ENCODE measurements at places on chromosomes 6 and 20. TPM values are rescaled to one million over a fixed set of nuclear protein-coding genes. Genes with fewer than 3 reads are reported as not detected.

DNA sequence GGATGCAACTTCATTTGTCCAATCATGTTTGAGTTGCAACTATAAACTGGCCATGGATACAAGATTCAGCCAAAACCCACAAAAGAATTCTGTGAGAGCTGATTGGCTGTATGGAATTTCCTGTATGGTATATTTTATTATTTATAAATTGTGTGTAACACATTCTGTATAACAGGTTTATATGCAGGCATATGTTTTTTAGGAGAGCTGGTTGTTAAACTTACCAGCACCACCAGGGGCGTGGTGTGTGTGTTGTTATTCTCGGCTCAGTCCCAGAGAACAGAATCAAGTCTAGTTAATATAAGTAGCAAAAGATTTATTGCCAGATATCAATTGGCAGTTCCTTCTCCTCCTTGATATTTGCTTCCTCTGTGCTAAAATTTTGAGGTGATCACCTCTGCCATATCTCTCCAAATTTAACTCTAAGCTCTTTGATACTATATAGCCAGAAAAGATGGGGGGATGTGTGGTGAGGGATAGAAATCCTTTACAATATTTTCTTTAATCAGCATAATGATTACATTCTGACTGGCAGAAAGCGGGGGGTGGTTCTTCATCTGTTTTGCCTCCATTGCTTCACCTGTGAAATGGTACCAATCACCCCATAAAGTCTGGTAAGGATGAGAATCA is 22.9 kb downstream of the CNBD2 start:
- no peaks in the 10 kb centered on the region for H3K36me3 ChIP-seq
- no peak overlapping the region for H3K4me3 ChIP-seq
- no peaks in the 10 kb centered on the region for H3K4me1 ChIP-seq
- H3K27ac ChIP-seq, result no peak overlapping the region
- H3K27me3 ChIP-seq, result no peaks in the 10 kb centered on the region
- DNase-seq, result no peak

The MDFI gene
- total RNA-seq, result 26.7 TPM

DNA sequence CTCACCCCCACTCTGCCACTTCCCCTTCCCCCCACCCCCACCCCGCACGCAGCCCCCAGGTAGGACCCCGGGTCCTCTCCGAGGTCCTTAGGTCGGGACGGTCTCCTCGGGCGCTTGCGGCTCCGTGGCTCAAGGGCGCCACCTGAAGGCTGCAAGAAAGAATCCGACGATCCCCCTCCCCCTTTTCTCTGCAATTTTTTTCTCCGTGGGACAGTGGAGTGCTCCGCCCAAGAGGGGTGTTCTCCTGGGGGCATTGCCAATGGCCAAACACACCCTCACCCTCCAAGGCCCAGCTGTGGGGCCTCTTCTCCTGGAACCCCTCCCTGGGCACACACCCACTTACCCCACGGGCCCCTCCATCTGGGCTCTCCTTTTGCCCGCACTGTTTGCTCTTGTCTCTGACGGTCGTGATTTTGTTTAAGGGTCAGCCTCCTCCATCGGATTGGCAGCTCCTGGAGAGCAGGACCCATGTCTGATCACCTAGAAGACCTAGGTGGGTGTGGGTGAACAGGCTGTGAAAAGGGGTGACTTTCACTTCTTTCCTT is 1.1 kb upstream of the TMEM74B start:
- H3K4me3 ChIP-seq, result peak overlapping the region; percentile 45
- H3K27me3 ChIP-seq, result peaks cover 28% of the 10 kb centered on the region
- no peaks in the 10 kb centered on the region for H3K4me1 ChIP-seq
- DNase-seq, result no peak
- no peaks in the 10 kb centered on the region for H3K36me3 ChIP-seq

DNA sequence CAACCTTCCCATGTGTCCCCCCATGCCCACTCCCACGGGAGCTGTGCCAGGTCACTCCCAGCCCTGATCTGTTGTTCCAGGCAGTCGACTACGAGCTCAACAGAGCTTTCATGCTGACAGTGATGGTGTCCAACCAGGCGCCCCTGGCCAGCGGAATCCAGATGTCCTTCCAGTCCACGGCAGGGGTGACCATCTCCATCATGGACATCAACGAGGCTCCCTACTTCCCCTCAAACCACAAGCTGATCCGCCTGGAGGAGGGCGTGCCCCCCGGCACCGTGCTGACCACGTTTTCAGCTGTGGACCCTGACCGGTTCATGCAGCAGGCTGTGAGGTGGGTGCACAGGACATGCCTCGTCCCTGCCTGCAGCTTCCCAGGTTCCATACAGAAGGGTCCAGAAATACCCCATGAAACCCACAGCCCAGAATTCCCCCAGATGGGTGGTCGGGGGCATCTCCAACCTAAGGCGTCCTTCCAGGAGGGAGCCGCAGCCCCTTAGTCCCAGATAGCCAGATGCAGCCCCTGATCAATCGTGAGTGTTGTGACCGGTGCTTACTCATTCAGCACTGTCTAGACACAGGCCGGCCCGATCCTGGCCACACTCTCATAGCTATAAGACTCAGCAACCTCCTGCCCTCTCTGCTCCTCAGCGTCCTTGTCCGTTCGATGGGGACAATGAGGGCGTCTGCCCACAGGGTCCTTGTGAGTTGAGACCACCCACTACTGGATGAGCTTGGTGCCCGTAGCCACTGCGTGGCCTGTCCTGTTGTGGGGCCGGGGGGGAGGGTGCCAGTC is 142.1 kb downstream of the TAF4 start:
- no peak overlapping the region for H3K4me3 ChIP-seq
- no peak overlapping the region for H3K27ac ChIP-seq
- no peak for DNase-seq
- no peaks in the 10 kb centered on the region for H3K4me1 ChIP-seq

GRCh38 chr20:63774306-63774705 is 34.7 kb downstream of the SLC2A4RG start:
- no peaks in the 10 kb centered on the region for H3K4me1 ChIP-seq
- no peaks in the 10 kb centered on the region for H3K36me3 ChIP-seq
- H3K27ac ChIP-seq, result no peak overlapping the region
- no peaks in the 10 kb centered on the region for H3K27me3 ChIP-seq
- no peak for DNase-seq

The ARG1 gene
- total RNA-seq, result not detected

The ISM1 gene
- total RNA-seq, result 18.7 TPM

The TGM3 gene
- not detected for total RNA-seq

The POU5F1 gene
- total RNA-seq, result 0.98 TPM

The CAGE1 gene
- not detected for total RNA-seq

GRCh38 chr6:163352011-163352685 is 62.4 kb upstream of the QKI start:
- DNase-seq, result no peak
- H3K36me3 ChIP-seq, result no peaks in the 10 kb centered on the region
- H3K4me3 ChIP-seq, result no peak overlapping the region

The COQ3 gene
- total RNA-seq, result 5.6 TPM

- no peaks in the 10 kb centered on the region for H3K36me3 ChIP-seq
- no peak overlapping the region for H3K4me3 ChIP-seq
- H3K27me3 ChIP-seq, result no peaks in the 10 kb centered on the region
- no peaks in the 10 kb centered on the region for H3K4me1 ChIP-seq
- DNase-seq, result no peak
- H3K27ac ChIP-seq, result no peak overlapping the region
Observed at GRCh38 chr6:38349795-38350194, 289.9 kb downstream of the BTBD9 start.

- no peak overlapping the region for H3K4me3 ChIP-seq
- no peak for DNase-seq
- H3K4me1 ChIP-seq, result peaks cover 10% of the 10 kb centered on the region
- peaks cover 68% of the 10 kb centered on the region for H3K27me3 ChIP-seq
- no peaks in the 10 kb centered on the region for H3K36me3 ChIP-seq
Observed at GRCh38 chr20:20371083-20371482, 3.2 kb downstream of the INSM1 start.

The DNAJC5 gene
- total RNA-seq, result 31.1 TPM

The BFSP1 gene
- 0.80 TPM for total RNA-seq

- no peak overlapping the region for H3K4me3 ChIP-seq
- no peaks in the 10 kb centered on the region for H3K4me1 ChIP-seq
- no peaks in the 10 kb centered on the region for H3K27me3 ChIP-seq
Observed at GRCh38 chr6:46419576-46420002, 71.7 kb downstream of the RCAN2 start.

GRCh38 chr6:31378721-31379103 is 21.7 kb upstream of the HLA-B start:
- no peak overlapping the region for H3K27ac ChIP-seq
- H3K4me3 ChIP-seq, result no peak overlapping the region
- H3K4me1 ChIP-seq, result no peaks in the 10 kb centered on the region
- H3K27me3 ChIP-seq, result no peaks in the 10 kb centered on the region
- H3K36me3 ChIP-seq, result no peaks in the 10 kb centered on the region

The TRIM31 gene
- not detected for total RNA-seq

The XKR7 gene
- total RNA-seq, result not detected

DNA sequence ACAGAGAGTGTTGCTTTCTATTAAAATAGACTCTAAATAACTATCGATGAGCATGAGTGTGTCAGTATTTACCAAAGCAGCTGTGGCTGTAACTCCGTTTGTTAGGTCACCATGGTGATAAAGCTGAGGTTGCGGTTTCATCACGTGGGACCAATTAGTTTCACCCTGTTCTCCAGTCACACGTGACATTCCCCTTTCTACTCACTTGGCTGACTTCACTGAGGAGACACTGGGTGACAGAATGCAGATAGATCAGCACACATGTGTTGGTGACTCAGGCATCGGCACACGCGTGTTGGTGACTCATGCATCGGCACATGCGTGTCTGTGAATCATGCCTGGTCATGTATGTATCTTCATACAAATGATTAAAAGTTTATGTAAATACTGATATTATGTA is 285.4 kb downstream of the THBS2 start:
- H3K4me3 ChIP-seq, result no peak overlapping the region
- DNase-seq, result peak; percentile 42
- H3K4me1 ChIP-seq, result no peaks in the 10 kb centered on the region
- no peaks in the 10 kb centered on the region for H3K36me3 ChIP-seq
- peak overlapping the region; percentile 65 for H3K27ac ChIP-seq
- no peaks in the 10 kb centered on the region for H3K27me3 ChIP-seq

The CPXM1 gene
- 28.5 TPM for total RNA-seq

The LY6G6C gene
- not detected for total RNA-seq

GRCh38 chr6:165082636-165083035 is 226.8 kb downstream of the C6orf118 start:
- H3K4me3 ChIP-seq, result no peak overlapping the region
- H3K4me1 ChIP-seq, result no peaks in the 10 kb centered on the region
- H3K27ac ChIP-seq, result no peak overlapping the region
- H3K36me3 ChIP-seq, result no peaks in the 10 kb centered on the region
- no peaks in the 10 kb centered on the region for H3K27me3 ChIP-seq

DNA sequence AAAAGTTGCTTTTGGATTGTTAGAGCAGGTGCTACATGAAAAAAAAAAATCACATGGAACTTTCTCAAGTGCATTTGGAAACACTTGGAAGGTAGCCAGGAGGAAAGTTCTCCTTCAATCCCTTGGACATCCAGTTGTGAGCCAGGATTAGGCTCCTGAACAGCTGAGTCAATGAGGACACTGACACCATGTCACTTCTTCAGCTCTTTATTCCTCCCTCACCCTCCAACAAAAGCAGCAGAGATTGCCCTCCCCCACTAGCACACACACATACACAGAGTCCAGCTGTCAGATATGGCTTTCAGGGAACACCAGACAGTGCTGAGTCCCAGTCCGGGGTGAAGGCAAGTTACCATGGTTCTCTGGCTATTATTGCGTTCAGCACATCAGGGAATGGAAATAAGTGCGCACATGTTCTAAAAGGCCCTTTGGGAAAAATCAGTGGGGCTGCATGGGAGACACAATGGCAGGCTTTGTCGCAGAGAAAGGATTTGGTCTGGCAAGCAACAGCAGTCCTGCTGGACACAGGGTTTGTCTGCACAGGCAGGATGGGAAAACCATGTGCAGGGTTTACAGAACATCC is 124.7 kb upstream of the MARCKS start:
- H3K27me3 ChIP-seq, result no peaks in the 10 kb centered on the region
- DNase-seq, result no peak
- no peak overlapping the region for H3K4me3 ChIP-seq

The PXMP4 gene
- total RNA-seq, result 7.9 TPM

GRCh38 chr6:7050872-7051779 is 56.6 kb upstream of the RREB1 start:
- H3K36me3 ChIP-seq, result no peaks in the 10 kb centered on the region
- peak overlapping the region; percentile 66 for H3K4me3 ChIP-seq
- no peaks in the 10 kb centered on the region for H3K27me3 ChIP-seq
- DNase-seq, result peak; percentile 63

DNA sequence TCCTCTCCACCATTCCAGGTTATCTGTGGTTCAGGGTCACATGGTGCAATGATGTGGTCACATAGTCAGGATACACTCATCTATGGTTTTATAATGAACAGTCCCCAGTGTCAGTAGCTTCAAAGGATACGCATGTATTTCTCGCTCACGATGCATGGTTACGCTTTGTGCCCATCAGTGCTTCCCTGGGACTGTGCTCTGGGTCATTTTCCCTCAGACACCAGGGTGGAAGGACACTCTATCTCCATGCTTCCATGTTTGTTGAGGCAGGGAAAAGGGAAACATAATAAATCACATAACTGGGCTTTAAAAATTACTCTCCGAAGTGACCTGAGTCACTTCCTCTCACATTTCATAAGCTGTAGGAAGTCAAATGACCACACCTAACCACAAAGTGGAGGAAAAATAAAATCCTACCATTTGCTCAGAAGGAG is 394.8 kb upstream of the NOX3 start:
- no peaks in the 10 kb centered on the region for H3K36me3 ChIP-seq
- H3K4me1 ChIP-seq, result no peaks in the 10 kb centered on the region
- H3K27ac ChIP-seq, result no peak overlapping the region
- DNase-seq, result no peak
- no peak overlapping the region for H3K4me3 ChIP-seq
- no peaks in the 10 kb centered on the region for H3K27me3 ChIP-seq

DNA sequence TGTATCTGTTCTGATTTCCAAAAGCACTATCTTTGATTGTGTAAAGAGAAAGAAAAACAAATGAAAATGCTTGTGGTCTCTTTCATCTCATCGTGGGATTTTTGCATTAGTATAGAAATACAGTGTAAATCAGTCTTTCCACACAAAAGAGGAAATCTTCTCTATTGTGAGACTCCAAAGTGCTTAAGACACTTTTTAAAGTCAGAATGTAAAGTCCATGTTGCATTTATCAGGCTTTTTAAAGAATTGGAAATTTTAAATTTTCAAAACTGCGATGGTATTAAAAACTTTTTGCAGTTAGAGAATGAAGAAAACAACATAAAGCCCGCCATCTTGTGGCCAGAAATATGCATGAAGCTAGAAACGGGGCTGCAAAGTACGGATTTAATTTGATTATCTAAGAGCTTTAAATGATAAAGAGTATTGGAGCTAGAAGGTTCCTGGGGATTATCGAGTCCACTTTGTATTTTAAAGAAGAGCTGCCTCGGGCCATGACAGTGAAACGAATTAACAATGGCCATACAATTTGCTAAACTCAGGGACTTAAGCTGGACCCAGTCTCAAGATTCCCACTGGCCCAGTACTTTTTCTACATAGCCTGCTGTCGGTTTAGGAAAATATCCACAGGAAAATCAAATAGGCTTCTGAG is 339.6 kb downstream of the ARHGAP18 start:
- H3K27me3 ChIP-seq, result no peaks in the 10 kb centered on the region
- peak; percentile 20 for DNase-seq
- H3K4me3 ChIP-seq, result no peak overlapping the region
- H3K4me1 ChIP-seq, result no peaks in the 10 kb centered on the region
- H3K27ac ChIP-seq, result no peak overlapping the region
